Activated T-helper 1 cell treated with Interleukin-2 at 50 U/mL for 16 hours (primary cell): ENCODE measurements at places on chromosomes 3 and 15.

DNA sequence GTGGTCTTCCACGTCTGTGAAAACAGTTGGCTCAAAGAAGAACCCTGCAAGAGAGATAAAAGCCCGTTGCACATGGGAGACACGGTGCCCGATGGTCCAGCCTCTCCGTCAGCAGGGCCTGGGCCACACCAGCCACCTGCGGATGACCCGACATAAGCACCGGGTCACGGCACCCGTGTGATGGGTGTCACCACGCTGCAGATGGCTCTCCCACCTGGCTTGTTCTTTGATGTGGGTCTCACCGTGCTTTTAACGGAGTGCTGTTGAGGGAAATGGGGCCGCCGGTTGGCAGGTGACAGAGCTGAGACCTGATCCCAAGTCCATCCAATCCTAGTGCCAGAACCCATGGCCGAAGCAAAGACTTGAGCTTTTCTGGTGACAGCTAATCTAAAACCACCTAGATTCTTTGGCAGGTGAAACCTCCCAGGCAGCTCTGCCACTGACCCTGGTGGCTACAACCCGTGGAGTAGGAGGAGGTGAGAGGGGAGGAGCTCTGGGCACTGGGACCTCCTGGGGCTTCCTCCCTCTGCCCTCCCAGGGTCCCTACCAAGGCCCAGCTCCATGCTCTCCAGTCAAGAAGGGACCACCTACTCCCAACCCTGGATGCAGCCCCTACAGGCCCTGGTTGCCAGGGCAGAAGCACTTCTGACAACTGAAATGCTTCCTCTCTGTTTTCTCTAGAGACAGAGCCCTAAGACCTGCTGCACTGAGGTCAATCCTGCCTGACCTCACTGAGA lies 23.4 kb upstream of the SLC41A3 start:
- no peak for DNase-seq

DNA sequence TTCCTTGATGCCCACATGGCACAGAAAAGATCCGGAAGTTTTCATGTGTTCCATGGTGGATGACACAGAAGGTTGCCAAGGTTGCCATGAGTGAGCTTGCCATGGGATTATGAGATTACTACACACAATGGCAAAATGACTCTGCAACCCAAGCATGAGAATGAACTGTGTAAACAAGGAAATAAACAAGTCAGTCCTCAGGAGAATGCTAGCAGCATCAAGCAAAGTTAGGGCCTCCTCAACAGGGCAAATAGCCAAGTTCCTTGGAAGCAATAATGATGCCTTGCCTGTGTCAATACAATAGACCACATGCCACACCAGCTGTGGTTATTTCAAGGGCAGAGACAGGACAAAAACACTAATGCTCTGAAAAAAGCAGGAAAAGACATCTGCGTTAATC lies 41.8 kb downstream of the AQR start:
- DNase-seq, result no peak

DNA sequence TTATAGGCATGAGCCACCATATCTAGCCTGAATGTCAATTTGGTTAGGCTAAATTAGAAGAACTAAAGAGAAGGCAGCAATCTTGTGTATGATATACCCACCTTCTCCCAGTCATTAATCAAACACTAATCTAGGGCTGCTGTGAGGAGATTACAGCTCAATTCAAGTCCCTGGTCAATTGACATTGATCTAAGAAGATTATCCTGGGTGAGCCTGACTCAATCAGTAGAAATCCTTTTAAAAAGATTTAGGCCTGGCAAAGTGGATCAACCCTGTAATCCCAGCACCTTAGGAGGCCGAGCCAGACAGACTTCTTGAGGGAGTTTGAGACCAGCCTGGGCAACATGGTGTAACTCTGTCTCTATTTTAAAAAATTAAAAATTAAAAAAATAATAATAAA lies 2.5 kb upstream of the DNAH12 start:
- no peak for DNase-seq

DNA sequence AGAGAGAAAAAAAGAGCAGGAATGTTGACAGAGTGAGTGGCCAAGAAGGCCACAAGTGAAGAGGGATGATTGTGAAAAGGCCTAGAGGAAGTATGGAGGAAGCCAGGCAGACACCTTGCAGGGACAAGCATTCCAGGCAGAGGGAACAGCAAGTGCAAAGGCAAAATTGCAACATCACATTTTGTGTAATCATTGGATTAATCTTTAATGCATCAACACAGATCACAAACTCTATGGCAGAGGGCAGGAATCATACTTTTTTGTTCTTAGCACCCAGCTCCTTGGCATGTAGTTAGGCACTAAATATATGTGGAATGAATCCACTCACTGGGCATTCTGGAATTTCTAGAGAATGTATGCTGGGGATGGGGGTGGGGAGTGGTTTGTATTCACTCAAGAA lies 312.1 kb upstream of the PROK2 start:
- no peak for DNase-seq

GRCh38 chr3:131708241-131708640 lies 205.5 kb upstream of the MRPL3 start:
- DNase-seq, result no peak

GRCh38 chr15:98955331-98955730 lies 52.3 kb downstream of the PGPEP1L start:
- no peak for DNase-seq

GRCh38 chr15:58307313-58307961 lies 124.4 kb upstream of the LIPC start:
- DNase-seq, result no peak

DNA sequence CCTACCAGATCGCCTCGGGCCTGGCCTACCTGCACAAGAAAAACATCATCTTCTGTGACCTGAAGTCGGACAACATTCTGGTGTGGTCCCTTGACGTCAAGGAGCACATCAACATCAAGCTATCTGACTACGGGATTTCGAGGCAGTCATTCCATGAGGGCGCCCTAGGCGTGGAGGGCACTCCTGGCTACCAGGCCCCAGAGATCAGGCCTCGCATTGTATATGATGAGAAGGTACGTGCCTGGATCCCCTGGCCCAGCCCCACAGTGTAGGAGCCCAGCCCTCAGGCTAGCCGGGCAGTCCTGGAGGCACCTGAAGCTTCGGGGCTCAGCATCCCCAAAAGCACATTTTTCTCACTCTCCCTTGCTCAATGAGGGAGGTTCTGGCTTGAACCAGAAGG lies 135.8 kb downstream of the LRRK1 start:
- DNase-seq, result no peak

DNA sequence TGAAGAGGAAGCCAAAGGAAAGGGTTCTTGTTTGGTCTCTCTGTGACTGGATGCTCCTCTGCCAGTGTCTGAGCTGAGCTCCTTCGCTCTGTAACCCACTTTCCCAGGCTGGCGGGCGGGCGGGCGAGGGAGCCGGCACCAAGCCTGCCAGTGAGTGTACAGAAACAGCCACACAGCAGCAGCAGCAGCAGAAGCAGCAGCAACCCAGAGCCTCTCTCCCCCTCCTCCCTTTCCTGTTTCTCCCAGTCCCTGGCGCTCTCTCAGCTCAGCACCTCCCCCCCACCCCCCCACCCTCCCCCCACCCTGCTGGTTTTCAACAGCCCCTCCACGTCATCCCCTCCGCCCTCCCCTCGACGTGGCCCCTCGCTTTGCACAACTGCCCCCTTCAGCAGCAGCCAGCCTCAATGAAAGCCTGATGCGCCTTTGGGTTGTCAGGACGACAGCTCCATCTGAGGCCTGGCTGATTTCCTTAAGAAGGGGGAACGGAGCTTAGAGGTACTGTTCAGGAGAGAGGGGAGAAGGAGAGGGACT lies at the start of gene LSAMP:
Gene LSAMP, minus strand, starts transcription at position 177 of the 531 bp plus-strand sequence.
- DNase-seq, result no peak

DNA sequence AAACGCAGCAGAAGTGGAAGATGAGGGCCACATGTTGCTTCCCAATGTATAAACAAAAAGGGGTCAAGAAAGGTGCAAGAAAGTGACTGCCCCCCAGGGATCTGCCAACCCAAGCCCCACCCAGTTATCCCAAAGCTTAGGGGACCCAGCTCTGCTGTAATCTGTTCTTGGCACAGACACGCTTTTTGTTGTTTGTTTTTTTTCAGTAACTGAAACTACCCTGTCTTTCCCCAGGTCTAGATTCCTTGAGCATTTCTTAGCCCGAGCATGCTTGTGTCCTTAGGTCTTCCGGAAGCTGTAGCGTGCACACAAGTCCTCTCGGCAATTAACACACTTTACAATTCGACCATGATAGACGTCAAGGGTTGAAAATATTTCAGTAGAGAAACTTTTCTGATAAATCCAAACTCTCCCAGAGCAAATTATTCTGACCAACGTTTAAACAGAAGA lies 8.5 kb upstream of the PPARG start:
- no peak for DNase-seq

- DNase-seq, result no peak
Measured at GRCh38 chr15:70251246-70251990, 153.7 kb upstream of the TLE3 start.

- no peak for DNase-seq
Measured at GRCh38 chr3:17044855-17045254, 160.1 kb downstream of the PLCL2 start.

DNA sequence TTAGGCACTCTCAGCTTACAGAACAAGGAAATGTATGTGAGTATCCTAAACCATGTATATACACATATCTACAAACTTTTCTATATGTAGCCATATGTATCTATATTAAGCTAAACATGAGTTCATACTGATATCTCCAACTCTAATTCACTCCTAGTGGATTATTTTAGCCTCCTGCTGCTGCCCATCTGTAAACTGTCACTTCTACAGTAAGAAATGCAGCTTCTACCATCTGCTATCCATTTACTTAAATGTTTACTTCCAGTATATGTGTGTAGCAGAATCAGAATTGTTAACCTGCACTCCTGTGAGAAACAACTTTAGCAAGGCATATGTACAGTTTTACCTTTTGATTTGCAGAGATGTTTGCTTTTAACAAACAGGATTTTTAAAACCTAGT lies 478.5 kb upstream of the CBLB start:
- no peak for DNase-seq

DNA sequence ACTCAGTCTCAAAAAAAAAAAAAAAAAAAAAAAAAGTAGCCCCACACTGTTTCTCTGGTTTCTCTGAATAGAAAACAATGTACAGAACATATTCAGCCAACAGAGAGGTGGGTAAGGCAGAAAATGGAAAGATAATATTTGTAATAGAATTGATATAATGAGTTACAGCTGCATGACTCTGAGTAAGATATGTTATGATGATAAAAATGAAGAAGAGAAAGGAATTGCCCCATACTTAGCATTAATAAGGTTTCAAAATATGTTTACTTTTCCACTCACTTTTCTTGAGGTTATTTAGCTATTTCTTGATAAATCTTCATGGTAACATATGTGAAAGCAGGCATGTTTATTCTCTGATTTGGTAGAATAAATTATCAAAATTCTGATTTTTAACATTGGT lies 100.9 kb upstream of the ROBO2 start:
- DNase-seq, result no peak

DNA sequence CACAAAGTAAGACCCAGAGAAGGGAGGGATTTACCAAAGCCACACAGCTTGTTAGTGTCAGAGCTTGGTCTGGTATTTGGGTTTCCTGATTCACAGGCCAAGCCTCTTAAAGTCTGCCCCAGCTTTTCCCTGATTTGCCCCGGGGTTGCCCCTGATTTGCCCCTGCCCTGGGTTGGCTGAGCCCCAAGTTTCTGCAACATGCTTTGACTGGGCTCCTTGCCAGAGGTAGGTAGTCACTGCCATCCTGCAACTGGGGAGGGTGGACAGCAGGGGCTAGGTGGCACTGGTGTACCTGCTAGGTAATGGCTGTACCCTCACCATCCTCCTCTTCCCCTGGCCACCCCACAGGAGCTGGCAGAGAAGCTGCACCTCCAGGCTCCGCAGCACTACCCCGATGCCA lies 2.5 kb downstream of the MPI start:
- no peak for DNase-seq

- DNase-seq, result no peak
Measured at GRCh38 chr3:128282380-128283196, 129.3 kb downstream of the EEFSEC start.

DNA sequence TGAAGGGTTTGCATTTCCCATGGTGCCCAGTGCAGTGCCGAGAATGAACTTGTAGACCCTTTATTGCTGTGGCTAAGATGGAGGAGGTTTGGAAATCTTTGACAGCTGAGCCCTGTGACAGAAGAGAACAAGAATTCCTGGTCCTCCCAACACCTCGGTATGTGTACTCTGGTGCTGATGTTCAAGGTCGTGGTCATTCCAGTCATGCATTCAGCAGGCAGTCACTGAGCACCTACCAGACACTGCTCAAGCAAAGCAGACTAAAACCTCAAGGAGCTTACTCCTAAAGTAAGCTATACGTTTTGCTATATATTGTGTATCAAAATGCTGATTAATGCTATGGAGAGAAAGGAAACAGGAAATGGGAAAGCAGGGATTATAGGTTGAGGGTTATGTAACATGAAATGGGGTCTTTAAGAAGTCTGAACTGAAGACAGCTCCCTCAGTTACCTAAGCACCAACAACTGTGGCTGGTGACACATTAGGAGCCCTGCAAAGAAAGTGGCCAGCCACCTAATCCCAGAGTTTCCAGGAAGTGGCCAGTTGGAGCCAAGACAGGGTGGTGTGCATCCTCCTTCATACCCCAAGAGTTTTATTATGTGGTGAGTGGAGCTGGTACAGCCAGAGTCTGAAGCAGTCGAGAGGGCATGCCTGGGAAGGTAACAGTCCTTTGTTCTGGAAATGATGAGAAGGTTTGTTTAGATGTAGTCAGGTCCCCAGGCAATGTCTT lies 65.0 kb downstream of the CCNL1 start:
- no peak for DNase-seq

DNA sequence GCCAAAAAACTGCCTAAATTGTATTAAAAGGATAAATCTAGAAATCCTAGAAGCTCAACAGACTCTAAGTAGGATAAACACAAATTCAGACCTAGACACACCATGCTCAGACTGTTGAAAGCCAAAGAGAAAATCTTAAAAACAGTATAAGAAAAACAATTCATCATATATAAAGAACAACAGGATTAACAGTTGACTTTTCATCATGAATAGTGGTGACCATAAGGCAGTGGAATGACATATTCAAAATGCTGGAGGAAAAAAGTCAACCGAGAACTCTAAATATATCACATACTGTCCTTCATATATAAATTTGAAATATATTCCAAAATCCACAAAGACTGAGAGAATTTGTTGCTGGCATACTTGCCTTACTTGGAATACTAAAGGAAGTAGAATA lies 77.3 kb downstream of the CEP152 start:
- no peak for DNase-seq

GRCh38 chr15:100809587-100809986 lies 70.0 kb upstream of the ALDH1A3 start:
- DNase-seq, result no peak

DNA sequence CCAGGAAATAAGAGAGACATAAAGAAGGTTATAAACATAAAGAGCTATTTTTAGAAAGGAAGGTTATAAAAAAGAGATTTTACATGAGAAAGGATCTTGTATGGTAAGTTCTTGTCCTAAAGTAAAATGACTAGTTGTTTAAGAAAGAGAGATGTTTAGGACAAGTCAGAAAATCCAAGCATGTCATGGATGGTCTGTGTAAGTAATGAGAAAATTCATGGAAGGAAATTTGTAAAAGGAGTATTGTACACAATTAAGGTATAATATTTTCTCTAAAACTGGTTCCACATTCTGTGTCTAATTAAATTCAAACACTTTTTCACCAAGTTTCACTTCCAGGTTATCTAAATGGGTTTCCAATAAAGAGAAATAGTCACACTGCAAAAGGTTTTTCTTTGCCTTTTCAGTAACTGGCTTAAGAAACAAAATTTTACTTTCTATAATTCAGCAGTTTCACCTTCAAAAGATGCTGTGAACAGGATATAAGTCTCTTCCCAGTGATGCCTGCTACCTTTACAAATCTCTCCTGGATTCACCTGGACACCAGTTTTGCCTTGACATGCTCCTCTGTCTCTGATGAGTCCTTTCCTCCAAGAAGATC lies 455.7 kb downstream of the ZIC1 start:
- no peak for DNase-seq
